Activated T-cell treated with anti-CD3 and anti-CD28 coated beads, Interleukin-2, amount 50 U/mL, for 72 hours (primary cell): ENCODE measurements at places on chromosomes 11 and 22. TPM values are rescaled to one million over a fixed set of nuclear protein-coding genes. Genes with fewer than 3 reads are reported as not detected.
A peak's percentile ranks its signal among the peaks of the same experiment; 100 is the strongest.

DNA sequence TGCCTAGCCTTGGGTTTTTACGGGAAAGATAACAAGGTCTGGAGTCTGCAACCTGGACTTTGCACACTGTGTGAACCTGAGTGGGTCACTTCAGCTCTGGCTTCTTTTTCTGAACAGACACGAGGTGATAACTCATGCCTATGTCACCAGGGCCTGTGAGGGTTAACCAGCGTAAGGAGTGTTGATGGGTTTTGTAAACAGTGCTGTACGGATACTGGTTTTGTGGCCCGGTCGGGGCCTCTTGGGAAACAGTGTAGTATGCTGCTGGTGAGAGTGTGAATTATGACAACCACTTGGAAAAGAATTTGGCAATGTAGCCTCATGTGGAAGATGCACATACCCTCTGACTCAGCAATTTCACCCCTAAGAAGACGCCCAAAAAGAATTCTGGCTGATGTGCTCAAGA, 266.8 kb downstream of the MN1 start:
- no peaks in the 10 kb centered on the region for H3K36me3 ChIP-seq
- no peak for DNase-seq
- H3K4me3 ChIP-seq: no peak overlapping the region
- H3K4me1 ChIP-seq: no peaks in the 10 kb centered on the region
- H3K27ac ChIP-seq: no peak overlapping the region

DNA sequence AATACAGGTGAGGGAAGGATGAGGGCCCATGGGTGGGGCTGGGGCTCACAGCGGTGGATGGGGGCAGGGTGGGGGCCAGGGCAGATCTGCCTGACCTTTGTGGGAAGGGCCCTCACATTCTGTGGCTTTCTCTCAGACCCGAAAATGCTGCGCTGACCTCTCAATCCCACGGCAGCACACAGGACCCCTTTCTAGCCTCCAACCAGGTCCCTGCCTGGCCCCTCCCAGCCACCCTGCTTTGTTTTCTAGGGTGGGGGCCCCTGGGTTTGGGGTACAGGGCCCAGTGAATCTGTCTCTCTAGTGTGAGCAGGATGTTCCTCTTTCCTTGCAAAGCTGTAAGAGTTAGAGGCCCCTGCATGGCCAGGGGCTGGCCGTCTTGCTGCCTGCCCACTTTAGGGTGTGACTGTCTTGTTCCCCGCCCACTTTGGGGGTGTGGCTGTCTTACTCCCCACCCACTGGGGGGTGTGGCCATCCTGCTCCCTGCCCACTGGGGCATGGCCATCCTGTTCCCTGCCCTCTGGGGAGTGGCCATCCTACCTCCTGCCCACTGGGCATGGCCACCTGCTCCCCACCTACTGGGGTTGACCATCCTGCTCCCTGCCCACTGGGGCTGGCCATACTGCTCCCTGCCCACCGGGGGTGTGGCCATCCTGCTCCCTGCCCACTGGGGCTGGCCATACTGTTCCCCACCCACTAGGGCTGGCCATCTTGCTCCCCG, 11.5 kb downstream of the PARVG start:
- peak; percentile 52 for DNase-seq
- no peak overlapping the region for H3K27ac ChIP-seq
- H3K4me1 ChIP-seq: peaks cover 48% of the 10 kb centered on the region
- H3K4me3 ChIP-seq: peak overlapping the region; percentile 66
- H3K36me3 ChIP-seq: peaks cover 9% of the 10 kb centered on the region
- no peaks in the 10 kb centered on the region for H3K27me3 ChIP-seq

GRCh38 chr11:69301455-69302401, 7.8 kb downstream of the MYEOV start:
- DNase-seq: peak; percentile 58
- no peaks in the 10 kb centered on the region for H3K36me3 ChIP-seq
- peaks cover 16% of the 10 kb centered on the region for H3K27me3 ChIP-seq
- no peak overlapping the region for H3K27ac ChIP-seq
- H3K4me3 ChIP-seq: no peak overlapping the region

DNA sequence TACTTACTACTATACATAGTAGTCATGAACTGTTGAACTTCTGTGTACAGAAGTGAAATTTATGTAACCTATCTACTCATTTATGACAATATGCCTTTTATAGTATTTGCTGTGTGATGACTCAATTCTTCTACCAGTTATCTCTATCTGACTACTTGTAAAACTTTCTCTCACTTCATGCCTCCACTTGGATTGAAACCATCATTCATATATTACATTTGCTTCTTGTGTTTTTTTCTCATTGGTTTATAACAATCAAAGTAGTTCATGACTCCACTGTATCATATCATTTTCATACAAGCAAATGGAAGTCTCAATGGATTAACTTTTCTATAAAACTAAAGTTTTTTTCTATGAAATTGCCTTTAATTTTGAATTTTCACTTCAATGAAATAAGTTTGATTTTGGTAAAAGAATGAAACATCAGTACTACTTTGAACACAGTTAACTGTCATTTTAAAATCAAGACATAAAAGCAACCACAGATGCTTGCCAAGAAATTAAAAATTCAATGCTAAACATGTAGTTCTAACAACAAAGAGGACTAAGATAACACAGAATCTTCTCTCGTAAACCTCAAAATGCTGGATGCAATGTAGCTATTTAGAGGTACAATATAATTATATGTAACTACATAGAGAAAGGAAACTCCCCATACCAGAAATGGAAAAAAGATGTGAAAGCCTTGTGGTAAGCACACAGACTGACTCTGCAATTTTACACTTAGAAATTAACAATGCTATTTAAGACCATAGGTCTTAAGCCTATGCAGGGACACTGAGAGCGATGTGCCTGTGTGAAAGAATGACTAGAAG, 27.6 kb upstream of the EXPH5 start:
- peak overlapping the region; percentile 45 for H3K4me3 ChIP-seq
- H3K36me3 ChIP-seq: peaks cover 3% of the 10 kb centered on the region
- H3K27me3 ChIP-seq: peaks cover 50% of the 10 kb centered on the region

- H3K27ac ChIP-seq: no peak overlapping the region
- DNase-seq: no peak
- H3K27me3 ChIP-seq: peaks cover 5% of the 10 kb centered on the region
- no peaks in the 10 kb centered on the region for H3K4me1 ChIP-seq
- no peaks in the 10 kb centered on the region for H3K36me3 ChIP-seq
Observed at GRCh38 chr11:133681901-133682300, 149.6 kb upstream of the OPCML start.

Gene SLC22A6
- total RNA-seq: not detected

Gene OR8D4
- not detected for total RNA-seq

Gene MAPK8IP1
- 0.69 TPM for total RNA-seq

Gene POU2F3
- total RNA-seq: 0.39 TPM

Gene DUSP18
- 14.3 TPM for total RNA-seq

Gene TSSK2
- total RNA-seq: not detected
